Activated CD4-positive, alpha-beta T cell treated with anti-CD3 and anti-CD28 coated beads, Interleukin-2, Interleukin-6, amounts not matched to agents 100 ng/mL and 50 ng/mL, durations not matched to agents 16 hours and 8 hours (primary cell): ENCODE measurements at places on chromosomes 6 and 20.

- DNase-seq = no peak
Measured at GRCh38 chr6:11326116-11326515, 93.6 kb upstream of the NEDD9 start.

DNA sequence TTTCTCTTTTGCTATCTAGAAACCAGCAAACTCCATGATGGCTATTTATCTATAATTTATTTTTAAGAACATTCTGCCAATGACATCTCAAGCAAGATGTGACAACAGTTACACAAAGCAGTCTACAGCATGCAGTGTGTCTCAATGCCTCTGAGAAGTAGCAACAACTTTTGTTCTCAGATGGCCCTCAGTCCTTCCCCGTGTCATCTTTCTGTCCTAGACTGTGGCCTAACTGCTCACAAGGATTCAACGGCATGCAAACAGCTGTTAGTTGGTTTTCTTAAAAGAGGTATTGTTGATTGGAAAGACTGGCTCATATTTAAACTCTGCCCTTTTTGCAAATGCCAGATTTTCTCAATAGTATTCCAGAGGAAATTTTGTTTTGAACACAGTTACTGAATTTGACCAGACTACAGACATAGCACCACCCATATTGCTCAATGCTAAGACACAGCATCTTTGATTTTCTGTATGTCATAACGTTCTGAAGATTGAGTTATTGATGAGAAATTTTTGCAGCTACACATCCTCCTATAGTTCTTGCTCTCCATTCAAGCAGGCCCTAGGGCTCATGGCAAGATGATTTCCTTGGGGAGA is 26.1 kb upstream of the F13A1 start:
- no peak for DNase-seq

DNA sequence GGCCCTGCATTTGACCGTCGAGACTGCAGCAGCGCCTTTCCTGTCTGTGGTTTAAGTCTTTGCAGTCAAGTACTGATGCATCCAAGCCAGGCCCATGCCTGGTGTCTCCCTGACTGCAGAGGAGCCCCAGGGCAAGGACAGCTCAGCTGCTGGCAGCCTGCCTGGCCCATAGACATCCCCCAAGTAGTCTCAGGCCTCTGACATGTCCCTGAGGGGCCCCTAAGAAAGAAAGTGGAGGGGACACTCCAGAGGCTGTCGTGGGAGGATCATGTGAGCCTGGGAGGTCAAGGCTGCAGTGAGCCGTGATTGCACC is 18.0 kb downstream of the HRH3 start:
- no peak for DNase-seq

DNA sequence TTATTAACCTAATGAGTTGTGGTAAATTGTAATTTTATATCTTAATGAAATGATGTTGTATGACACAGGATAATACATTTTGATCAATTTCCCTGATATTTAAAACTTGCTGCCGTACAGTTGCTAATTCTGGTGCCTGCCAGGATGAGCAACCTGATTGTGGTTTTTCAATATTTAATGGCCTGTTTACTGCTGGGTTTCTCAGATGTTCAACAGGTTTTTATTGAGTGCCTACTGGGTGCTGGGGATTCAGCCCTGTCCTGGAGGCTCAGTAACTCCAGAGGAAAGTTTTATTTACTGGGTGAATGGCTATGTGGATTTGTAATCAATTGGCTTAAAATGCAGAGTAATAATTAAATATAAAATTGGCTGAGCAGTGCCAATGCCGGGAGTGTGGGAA is 8.0 kb downstream of the TOX2 start:
- DNase-seq = no peak

GRCh38 chr6:135814043-135814442 is 37.5 kb upstream of the PDE7B start:
- no peak for DNase-seq

DNA sequence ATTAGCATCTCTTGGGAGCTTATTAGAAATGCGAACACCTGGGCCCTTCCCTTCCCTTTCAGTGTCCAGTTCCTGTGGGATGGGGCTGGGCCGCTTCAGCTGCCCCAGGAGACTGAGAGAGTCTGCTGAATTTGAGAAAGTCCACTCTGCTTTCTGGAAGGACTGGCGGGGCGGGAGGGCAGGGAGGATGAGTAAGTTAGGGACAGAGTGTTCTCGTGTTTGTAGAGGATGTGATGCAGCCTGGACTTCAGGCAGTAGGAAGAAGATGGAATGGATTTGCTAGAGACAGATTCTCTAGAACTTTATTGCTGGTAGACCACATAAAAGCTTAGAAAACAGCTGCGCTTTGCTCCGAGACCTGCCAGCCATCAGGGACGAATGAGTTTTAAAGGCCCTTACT is 1.1 kb upstream of the TULP4 start:
- DNase-seq = no peak

- DNase-seq = no peak
Measured at GRCh38 chr6:143772116-143773086, 70.7 kb upstream of the LTV1 start.

GRCh38 chr6:129575378-129576118 is 134.4 kb downstream of the ARHGAP18 start:
- peak; percentile 6 for DNase-seq

- DNase-seq = no peak
Measured at GRCh38 chr20:1174787-1175186, 10.0 kb downstream of the TMEM74B start.
